ENCODE measurements at places on chromosomes 5 and 9.

GRCh38 chr9:32345243-32345642 is 39.2 kb upstream of the ACO1 start:
- DNase-seq: no peak

DNA sequence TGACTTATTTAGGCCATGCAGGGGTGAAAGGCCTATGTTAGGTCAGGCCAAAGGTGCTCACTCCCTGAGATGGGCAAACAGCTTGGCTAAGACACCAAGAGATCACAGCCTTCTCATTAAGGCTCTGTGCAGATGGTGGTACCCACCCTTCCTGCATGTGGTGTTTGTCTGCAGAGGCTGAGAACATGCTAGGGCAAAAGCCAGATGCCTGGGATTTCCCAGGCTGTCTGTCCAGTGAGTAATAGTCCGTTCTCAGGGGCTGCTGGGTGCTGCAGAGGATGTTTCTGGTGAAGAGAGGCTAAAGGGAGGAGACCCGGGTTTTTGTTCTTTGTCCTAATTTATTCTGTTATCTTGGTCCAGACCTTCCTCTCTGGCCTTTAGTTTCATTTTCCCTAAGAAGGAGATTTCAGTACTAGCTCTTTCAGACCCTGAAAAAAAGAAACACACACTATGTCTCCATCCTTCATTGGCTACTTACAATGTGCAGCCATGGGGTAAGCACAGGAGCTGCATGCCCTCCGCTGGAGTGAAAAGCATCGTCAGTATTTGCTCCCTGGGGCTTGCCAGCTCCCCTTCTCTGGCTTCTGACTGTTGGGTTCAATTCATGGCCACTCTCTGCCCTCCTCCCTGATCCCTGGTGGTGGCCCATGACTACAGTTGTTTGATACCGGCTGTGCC is 23.4 kb upstream of the GLRA1 start:
- no peak for DNase-seq

DNA sequence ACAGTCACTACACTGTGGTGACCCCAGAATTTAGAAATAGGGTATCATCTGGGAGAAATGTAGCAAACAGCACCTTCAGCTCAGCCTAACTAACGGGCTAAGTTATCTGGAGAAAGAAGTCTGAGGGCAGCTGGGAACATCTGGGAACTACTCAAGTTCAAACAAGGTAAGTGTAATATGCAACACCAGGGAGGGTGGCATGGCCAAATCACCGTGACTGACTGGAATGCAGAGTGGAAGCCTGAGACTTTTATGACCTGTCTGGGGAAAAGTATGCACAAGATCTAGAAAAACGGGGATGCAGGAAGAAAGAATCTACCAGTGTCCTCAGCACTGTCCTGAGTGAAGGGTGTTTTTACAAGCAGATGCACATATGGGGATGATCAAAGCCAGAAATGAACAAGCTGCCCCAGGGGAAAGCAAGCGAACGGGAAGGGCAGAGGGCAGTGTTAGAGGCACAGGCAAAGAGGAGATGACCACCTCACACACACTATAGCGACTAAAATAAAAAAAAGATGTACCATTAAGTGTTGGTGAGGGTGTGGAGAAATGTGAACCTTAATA is 59.9 kb downstream of the SERINC5 start:
- DNase-seq: peak; percentile 26

DNA sequence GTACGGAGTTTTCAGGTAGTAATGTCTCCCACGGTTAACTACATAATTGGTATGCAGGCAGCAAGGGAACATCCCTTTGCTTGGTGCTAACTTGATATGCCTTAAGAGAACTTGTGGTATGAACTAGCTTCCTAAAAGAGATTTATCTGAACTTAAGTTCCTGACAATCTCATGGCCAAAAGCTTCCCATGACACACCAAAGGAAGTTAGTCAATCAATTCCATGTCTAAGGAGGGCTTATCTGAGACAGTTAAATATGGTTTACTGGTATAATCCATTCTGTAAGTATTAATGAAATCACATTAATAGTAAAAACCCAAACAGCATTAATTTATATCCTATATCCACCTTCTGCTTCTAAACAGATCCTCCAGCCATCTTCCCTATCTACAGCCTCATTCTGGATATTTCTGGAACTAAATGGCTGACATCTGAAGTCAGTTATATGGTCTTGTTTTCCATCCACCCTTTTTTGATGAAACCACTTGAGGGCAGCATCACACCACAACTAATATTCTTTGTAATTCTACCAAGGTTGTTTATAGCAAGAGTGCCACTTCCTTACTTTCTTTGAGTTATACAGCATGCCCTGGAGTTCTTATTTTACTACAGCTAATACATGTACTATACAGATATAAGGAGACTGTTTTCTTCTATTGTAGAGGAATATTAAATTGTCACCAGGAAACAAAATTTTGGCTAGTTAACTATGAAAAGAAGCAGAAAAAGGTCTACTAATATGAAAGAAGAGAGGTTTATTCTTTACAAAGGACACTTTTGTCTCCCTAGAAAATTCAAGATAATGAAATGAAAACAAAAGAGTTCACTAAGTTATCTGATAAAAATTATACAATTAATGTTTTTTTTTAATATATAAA is 34.7 kb downstream of the SHOC1 start:
- peak; percentile 24 for DNase-seq

DNA sequence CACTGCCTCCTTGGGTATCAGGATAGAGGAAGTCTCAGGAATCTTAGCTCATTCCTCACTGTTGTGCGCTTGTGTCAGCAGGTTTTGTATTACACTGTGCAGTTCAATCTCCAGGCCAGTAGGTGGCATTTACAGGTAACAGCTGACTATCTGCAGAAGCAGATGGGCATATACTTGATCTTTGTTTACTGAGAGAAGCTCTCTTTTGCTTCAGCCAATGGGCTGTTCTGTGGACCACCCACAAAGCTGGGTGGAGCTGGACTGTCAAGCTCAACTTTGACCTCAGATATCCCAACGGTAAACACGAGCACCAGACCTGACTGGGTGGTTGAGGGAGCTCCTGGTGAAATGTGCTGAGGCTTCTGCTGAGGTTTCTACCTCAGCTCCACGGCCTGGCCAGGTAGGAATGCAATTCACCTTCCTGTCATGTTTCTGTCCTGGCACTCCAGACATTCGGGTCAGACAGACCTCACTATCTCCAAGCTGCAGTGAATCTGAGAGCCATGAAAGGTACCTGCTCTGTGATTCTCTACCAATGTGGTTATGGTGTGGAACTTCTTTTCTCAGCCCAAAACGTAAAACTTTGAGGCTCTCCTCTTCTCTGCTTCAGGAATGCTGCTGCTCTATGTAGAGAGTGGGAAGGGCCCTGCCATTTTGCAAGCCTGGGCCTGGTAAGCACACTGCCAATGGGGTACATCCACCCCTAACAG is 167.9 kb upstream of the ACTBL2 start:
- peak; percentile 26 for DNase-seq

DNA sequence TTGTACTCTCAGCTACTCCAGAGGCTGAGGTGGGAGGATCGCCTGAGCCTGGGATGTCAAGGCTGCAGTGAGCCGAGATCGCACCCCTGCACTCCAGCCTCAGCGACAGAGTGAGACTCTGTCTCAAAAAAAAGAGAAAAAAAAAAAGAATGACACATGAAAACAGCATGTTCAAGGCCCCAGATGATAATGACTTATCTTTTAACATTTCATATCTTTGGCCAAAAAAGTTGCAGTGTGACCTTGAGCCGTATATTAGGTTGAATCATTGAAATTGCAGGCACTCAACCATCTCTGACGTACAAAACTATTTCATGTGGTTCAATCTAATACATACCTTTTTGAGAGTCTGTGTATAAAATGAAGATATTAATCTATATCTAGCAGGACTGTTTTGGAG is 79.1 kb upstream of the CPEB4 start:
- DNase-seq: no peak

GRCh38 chr5:140344683-140345423 is 1.6 kb downstream of the HBEGF start:
- DNase-seq: peak; percentile 34

DNA sequence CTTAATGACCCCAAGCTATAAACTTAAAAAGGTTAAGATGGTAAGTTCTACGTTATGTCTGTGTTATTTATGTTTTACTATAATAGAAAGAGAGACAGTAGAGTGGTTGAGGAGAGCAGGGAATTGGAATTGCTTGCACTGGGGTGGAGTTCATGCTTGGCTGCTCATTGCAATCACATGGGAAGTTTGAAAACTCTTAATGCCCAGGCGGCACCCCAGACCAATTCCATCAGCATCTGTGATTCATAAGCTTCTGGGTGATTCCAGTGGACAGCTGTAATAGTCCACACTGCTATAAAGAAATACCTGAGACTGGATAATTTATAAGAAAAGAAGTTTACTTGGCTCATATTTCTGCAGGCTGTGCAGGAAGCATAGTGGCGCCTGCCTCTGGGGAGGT is 323.9 kb upstream of the MSX2 start:
- DNase-seq: no peak

DNA sequence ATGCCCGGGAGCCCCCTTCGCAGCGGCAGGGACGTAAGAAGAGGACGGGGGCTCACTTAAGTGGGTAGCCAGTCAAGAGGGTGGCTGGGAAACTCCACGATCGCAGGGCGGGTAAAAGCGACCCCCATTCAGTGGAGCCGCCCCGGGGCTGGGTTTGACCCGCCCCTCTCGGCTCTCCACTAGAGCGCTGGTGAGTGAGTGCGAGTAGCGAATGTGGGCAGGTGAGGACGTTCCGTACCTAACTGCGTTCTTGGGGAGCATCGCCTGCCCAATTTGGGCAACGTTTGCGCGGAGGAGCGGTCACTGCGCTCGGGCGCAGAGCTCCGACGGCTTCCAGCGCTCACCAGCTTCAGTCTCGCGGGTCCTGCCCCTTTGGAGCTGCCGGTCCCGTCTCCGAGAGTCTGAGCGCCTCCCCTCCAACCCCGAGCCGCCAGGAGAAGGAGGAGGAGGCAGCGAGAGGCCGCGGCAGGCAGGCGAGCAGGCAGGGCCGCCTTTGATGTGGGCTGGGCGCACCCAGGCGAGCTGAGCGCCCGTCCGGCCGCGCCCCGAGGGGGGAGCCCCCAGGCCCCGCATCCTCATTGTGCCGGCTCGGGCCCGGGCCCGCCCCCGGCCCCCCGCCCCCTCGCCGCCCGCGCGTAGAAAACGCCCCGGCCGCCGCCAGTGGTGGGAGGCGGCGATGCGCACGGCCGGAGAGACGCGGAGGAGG is at the start of gene FGF18:
Gene FGF18 (plus strand): TSS at position 666 of the 706 bp plus-strand sequence. CDS start 553 bp downstream, outside the sequence.
- DNase-seq: peak; percentile 63

DNA sequence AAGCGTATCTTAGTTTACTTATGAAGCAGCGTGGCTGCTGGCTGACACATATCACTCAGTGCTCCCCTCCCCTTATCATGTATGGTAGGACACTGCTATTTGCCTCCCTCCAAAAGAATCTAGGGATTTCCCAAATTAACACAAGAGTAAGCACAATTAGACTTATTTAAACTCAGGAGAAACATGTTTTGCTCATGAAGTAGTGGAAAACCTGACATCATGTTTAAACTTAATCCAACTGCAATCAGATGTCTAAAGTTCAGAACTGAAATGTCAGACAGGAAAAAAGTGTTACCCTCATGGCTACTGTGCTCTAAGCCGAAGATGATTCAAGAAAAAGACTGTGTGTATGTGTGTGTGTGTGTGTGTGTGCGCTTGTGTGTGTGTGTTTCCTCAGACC is 324.1 kb upstream of the TNC start:
- no peak for DNase-seq

- DNase-seq: no peak
Measured at GRCh38 chr9:134814598-134815215, 65.9 kb upstream of the FCN2 start.

- DNase-seq: no peak
Measured at GRCh38 chr5:82356021-82356420, 77.9 kb upstream of the RPS23 start.

DNA sequence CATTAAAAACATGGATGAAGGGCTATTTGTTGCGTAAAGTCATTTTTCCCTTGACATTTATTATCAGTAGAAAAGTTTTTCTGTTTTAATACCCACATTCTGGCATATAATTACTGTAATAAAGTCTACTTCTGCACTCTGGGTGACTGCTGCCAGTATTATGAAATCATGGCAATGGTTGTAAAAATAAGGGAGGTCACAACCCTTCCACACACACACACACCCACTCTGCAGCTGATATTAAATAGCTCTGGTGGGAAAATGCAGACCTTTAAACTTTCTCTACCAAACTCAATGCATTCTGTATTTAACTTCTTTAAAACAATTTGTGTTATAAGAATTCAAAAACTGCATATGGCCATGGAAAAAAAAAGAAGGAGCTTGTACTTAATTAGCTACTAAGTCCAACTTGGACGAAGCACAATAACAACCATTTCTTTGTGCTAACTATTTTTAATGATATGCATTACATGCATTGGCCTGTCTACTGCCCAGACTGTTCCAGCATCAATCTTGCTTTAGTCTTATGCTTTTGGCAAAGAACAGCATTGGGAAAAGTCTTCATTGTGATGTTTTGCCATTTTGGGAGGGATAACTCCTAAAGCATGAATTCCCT is 137.6 kb upstream of the MAP3K1 start:
- DNase-seq: no peak

GRCh38 chr5:151002250-151002649 is 18.1 kb upstream of the GPX3 start:
- peak; percentile 40 for DNase-seq

DNA sequence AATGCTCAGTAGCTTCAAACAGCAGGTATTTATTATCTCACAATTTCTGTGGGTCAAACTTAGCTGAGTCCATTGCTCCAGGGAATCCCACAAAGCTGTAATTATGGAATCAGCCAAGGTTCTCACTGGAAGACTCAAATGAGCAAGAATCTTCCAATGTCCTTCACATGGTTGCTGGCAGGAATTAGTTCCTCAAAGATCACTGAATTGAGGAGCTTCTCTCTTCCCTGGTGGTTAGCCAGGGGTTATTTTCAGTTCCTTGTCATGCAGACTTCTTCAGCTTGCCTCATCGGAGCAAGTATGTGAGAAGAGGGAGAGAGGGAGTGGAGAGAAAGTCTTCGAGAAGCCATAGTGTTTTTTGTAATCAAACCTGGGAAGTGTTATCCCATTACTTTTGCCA is 2331.9 kb downstream of the MAT2B start:
- DNase-seq: no peak

- DNase-seq: no peak
Measured at GRCh38 chr9:41229408-41230401, 40.6 kb upstream of the ZNG1F start.

DNA sequence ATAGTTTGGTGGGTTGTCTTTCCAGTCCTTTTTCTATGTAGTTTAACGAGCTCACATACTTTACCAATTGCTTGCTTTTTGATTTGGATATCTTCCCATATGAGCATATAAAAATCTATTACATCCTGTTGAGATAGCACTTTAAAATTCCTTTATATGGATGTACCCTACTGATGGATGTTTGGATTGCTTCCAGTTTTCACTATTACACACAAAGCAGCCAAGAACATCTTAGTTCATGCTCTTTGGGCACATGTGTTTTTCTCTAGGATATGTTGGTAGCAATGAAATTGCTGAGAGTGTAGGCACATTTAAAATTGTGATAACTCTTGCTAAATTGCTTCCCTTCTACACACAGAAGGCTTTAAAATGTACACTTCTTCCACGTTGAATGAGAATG is 56.1 kb upstream of the NTRK2 start:
- DNase-seq: no peak

GRCh38 chr9:89480825-89481537 is 16.9 kb downstream of the SEMA4D start:
- DNase-seq: no peak

Measured in thyroid gland (tissue), 4 donors.